ENCODE measurements at places on chromosomes 7 and 10.

GRCh38 chr7:45660901-45661211 is 86.7 kb downstream of the ADCY1 start:
- DNase-seq, result no peak

- DNase-seq, result no peak
Observed at GRCh38 chr7:157526913-157527634, 190.3 kb downstream of the DNAJB6 start.

DNA sequence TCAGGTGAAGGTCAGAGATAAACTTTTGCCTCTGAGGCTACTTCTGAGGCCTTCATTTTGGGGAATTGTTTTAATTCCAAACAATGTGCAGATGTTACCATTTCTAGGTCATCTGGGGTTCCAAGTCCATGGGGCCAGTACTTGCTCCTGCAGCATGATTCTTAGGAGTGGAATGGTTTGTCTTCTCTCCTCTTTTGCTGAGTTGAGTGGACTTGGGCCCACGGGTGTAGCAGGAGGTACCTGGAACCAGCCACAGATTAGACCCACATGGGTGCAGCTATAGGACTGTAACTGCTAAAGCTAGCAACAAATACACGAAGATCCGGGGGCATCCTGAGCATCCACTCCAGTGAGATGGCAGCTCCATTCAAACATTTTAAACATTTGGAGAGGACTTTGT is 41.6 kb downstream of the WIPF3 start:
- no peak for DNase-seq

DNA sequence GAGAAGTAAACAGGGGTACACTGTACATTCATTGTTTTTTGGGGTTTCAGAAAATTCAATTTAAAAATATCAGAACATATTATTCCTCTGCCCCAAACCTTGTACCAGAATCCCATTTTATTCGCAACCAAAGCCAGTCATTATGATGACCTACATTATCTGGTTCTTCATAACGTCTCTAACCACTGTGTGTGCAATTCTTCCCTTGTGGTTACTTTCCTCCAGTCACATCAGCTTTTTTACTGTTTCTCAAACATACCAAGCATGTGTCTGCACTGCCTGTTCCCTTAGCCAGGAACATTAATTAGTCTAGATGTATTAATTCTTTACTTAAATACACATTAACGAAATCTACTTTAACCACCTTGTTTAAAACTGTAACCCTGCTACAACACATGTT is 64.8 kb downstream of the THSD7A start:
- no peak for DNase-seq

DNA sequence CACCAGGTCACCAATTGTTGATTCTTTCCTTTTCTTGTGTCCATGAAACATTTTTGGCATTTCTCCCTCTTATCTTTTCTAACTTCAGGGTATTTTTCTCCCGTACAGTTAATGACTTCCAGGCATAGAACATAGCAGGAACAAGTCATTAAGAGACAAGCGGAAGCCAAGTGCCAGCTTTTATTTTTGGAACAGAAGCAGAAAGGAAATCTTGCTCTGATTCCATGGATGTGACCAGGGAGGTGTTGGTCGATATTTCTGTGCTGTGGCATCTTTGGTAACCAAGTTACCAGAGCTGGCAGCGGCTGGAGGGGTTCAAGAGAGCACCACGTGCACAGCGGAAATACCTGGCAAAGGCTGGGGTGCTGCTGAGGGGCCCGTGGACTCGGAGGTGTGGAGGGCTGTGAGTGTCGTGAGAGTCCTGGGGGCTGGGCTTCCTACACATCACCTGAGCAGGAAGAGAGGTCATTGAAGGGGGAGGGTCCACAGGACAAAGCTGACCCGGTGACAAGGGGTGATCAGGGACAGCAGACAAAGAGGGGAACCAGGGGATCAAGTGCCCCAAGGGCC is 1.8 kb downstream of the LLCFC1 start:
- no peak for DNase-seq

- peak; percentile 68 for DNase-seq
Observed at GRCh38 chr7:4888161-4888560, 4.6 kb upstream of the RADIL start.

Data from NCI-H2029 (cell line).